ENCODE measurements at places on chromosomes 6 and 20. TPM values are rescaled to one million over a fixed set of nuclear protein-coding genes. Genes with fewer than 3 reads are reported as not detected.
A peak's percentile ranks its signal among the peaks of the same experiment; 100 is the strongest.

GRCh38 chr6:31467151-31467550 is 30.8 kb upstream of the MICB start:
- H3K4me3 ChIP-seq: no peak overlapping the region
- H3K4me1 ChIP-seq: peaks cover 17% of the 10 kb centered on the region
- no peak overlapping the region for H3K27ac ChIP-seq
- H3K27me3 ChIP-seq: no peaks in the 10 kb centered on the region
- DNase-seq: no peak

GRCh38 chr20:8932192-8933165 is 136.4 kb upstream of the PLCB4 start:
- peak overlapping the region; percentile 23 for H3K27ac ChIP-seq
- no peaks in the 10 kb centered on the region for H3K36me3 ChIP-seq
- no peak overlapping the region for H3K4me3 ChIP-seq
- DNase-seq: peak; percentile 4

DNA sequence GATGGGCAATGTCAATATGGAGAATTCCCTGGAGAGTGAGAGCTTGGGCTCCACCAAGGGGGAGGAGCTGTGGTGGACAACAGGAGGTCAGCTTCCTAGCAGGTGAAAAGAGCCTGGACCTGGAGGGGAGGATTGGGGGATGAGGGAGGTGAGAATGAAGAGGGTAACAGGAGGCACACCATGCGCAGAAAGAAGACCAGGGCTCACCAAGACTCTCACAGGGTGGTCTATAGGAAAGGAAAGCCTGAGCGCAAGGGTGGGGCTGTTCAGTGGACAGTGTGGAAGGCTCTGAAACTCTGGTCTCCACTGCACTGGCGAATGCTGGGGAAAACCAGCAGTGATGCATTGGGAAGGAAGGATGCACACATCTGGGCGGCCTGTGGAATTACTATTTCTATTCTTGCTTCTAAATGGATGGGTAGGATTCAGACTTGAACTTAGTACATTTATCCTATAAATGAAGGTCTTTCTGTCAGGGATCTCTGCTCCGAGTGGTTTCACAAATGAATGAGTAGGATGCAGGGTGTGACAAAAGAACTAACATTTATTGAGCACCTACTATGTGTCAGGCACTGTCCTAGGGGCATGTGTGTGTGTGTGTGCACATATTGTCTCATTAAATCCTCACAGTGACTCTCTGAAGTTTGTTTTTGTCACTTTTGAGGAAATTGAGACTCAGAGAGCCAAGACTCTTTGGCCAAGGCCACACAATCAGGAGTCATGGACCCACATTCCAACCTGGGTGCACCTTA is 152.7 kb downstream of the CD83 start:
- no peaks in the 10 kb centered on the region for H3K36me3 ChIP-seq
- no peaks in the 10 kb centered on the region for H3K4me1 ChIP-seq
- H3K27me3 ChIP-seq: no peaks in the 10 kb centered on the region
- H3K27ac ChIP-seq: no peak overlapping the region

Gene VARS1
- 50.5 TPM for total RNA-seq

GRCh38 chr20:50523552-50524167 is 13.5 kb downstream of the PTPN1 start:
- peaks cover 83% of the 10 kb centered on the region for H3K4me1 ChIP-seq
- no peak for DNase-seq
- H3K27ac ChIP-seq: no peak overlapping the region
- H3K27me3 ChIP-seq: no peaks in the 10 kb centered on the region
- no peak overlapping the region for H3K4me3 ChIP-seq

Gene ACTR5
- 6.4 TPM for total RNA-seq

Gene SGK2
- 0.88 TPM for total RNA-seq

GRCh38 chr6:30363459-30363858 is 18.5 kb downstream of the RPP21 start:
- no peak overlapping the region for H3K4me3 ChIP-seq
- no peaks in the 10 kb centered on the region for H3K36me3 ChIP-seq
- peaks cover 36% of the 10 kb centered on the region for H3K27me3 ChIP-seq
- no peak overlapping the region for H3K27ac ChIP-seq
- DNase-seq: no peak

DNA sequence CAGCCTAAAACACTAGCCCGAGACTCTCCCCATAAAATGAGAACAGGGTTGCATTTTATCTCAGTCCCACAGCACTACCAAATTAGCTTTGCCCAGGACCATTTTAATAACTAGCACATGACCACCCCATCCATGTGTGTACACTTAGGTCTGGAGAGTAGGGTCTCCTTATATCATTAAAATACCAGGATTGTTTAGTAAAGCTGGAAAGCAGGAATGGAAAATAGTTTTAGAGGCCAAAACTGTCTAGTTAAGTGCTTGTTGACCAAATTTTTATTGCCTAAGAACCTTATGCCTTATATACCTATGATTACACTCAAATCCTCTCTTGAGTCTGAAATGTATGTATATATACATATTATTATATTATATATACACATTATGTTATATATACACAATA is 608.4 kb downstream of the HDGFL1 start:
- H3K27me3 ChIP-seq: no peaks in the 10 kb centered on the region
- H3K36me3 ChIP-seq: no peaks in the 10 kb centered on the region
- H3K4me1 ChIP-seq: no peaks in the 10 kb centered on the region
- H3K4me3 ChIP-seq: no peak overlapping the region
- DNase-seq: no peak
- no peak overlapping the region for H3K27ac ChIP-seq

Gene SLC22A23
- 2.6 TPM for total RNA-seq

GRCh38 chr20:46978951-46979491 is 84.4 kb downstream of the EYA2 start:
- H3K4me1 ChIP-seq: no peaks in the 10 kb centered on the region
- H3K36me3 ChIP-seq: no peaks in the 10 kb centered on the region
- H3K27ac ChIP-seq: no peak overlapping the region
- no peaks in the 10 kb centered on the region for H3K27me3 ChIP-seq

Gene OR2B6
- total RNA-seq: not detected

Gene ABHD16B
- not detected for total RNA-seq

Gene OR11A1
- not detected for total RNA-seq

DNA sequence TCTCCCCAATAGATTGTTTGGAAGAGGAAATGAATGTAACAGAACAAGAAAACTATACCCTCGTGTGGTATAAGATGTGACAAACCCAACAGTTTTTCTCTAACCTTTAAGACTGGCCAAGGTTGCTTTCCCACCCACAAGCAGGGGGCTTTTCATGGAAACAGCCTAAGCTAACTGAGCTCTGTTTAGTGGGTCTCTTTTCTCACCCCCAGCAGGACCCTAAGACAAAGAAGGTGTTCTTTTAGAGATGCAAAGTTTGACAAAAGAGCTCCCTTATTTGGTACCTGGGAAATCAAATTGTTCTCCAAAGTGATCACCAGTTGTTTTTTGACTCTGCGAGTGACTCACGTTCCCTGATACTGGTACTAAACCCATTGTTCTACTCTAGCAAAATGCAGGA is 59.1 kb downstream of the MBOAT1 start:
- H3K27ac ChIP-seq: no peak overlapping the region
- H3K4me3 ChIP-seq: no peak overlapping the region
- H3K4me1 ChIP-seq: no peaks in the 10 kb centered on the region
- H3K36me3 ChIP-seq: no peaks in the 10 kb centered on the region
- DNase-seq: no peak

Gene GDAP1L1
- 1.8 TPM for total RNA-seq

Gene COL9A1
- total RNA-seq: not detected

Gene ADTRP
- not detected for total RNA-seq

Gene KIF6
- total RNA-seq: 0.71 TPM

GRCh38 chr6:9101920-9102319 is 666.6 kb upstream of the SLC35B3 start:
- H3K4me3 ChIP-seq: no peak overlapping the region
- no peaks in the 10 kb centered on the region for H3K36me3 ChIP-seq
- no peak for DNase-seq
- no peaks in the 10 kb centered on the region for H3K4me1 ChIP-seq
- H3K27ac ChIP-seq: no peak overlapping the region

DNA sequence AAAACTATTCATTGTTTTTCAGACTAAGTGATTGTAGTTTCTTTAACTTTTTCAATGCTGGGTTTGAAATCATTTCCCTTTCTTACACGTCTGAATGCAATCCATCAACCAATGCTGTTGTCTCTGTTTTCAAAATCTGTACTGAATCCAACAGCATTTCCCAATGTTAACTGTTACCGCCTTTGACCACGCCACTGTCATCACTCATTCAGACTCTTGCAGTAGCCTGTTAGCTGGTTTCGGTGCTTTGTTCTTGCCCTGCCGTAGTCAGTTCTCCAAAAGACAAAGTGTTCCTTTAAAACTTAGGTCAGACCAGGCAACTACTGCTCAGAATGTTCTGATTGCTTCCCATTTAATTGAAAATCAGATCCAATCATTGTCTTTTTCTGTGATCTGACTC is 131.3 kb downstream of the PLCB4 start:
- H3K4me1 ChIP-seq: no peaks in the 10 kb centered on the region
- H3K4me3 ChIP-seq: no peak overlapping the region
- H3K27me3 ChIP-seq: no peaks in the 10 kb centered on the region
- no peaks in the 10 kb centered on the region for H3K36me3 ChIP-seq
- H3K27ac ChIP-seq: no peak overlapping the region
- DNase-seq: no peak

- H3K36me3 ChIP-seq: no peaks in the 10 kb centered on the region
- no peak for DNase-seq
- peaks cover 27% of the 10 kb centered on the region for H3K4me1 ChIP-seq
Measured at GRCh38 chr20:10524643-10525042, 89.5 kb downstream of the SLX4IP start.

DNA sequence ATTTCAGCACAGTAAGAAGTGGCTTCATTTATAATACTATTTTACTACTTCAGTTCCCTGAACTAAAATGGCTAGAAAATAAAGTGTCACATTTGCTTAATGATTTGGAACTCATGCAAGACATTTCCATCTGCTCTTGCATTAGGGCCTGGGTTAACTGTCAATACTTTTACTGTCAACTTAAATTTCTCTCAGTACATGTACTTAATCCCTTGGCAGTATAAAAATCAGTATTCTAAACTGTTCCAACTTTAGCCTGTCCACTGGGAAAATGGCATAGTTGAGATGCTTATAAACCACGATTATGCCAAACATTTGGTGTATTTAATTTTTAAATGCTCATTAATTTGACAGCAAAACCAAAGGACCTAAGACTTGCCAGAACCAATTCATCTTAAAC is 154.5 kb downstream of the ASCC3 start:
- DNase-seq: no peak
- H3K4me3 ChIP-seq: no peak overlapping the region
- H3K27me3 ChIP-seq: no peaks in the 10 kb centered on the region

DNA sequence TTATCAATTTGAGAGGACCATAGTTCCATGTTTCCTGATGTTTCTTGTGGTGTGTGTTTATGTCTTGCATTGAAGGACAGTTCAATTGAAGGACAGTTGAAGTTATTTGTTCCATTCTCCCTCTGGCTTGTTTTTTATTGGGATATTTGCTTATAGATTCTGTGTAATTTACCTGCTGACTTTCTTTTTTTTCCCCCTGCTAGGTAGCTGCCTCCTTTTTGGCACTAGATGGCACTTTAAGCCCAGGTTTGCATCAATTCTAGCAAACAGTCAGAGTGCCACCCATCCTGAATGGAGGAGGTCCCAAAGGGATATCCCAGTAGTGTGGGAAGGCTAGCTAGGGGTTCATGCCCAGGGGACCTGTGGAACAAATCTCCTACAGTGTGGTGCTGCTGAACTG is 78.1 kb downstream of the CFAP61 start:
- H3K4me1 ChIP-seq: no peaks in the 10 kb centered on the region
- no peak for DNase-seq
- no peaks in the 10 kb centered on the region for H3K36me3 ChIP-seq
- no peak overlapping the region for H3K4me3 ChIP-seq

Gene CGA
- not detected for total RNA-seq

Measured in adrenal gland (tissue), 19 donors.